ENCODE measurements at places on chromosomes 4 and X.
A peak's percentile ranks its signal among the peaks of the same experiment; 100 is the strongest.

DNA sequence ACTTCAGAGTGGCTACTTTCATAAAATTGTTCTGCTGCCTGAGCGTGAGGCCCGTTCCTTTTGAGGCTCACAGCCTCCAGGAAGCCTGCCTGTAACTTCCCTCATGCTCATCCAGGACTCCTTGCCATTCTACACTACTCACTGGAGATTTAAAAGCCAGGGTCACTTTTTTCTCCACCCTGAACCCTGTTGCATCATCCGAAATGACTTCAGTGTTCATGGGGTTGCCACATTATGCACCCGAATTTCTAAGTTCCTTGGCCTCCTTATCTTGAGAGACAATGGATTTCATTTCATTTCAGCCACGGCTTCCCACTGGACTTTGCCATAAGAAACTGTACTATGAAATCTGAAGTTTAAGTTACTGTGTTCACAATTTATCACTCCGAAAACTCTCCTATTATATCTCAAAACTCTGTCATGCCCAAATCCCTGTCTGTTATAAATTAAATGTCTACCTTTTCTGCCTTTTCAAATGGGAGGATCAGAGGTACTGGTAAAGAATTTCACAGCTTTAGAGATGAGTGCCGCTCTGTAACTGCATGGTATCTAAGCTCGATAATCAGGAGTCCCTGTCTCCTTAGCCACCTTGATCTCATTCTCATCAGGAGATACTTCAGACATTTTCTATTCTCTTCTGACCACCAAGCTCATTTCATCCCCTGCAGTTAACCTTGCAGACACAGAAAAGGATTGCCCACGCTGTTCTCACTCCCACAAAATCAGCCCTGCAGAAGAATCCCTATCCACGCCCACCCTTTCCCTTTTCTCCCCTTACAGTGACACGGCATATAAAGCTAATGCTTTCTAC lies 59.9 kb downstream of the TRIML1 start:
- DNase-seq: no peak

GRCh38 chr4:114879916-114880669 lies 233.3 kb downstream of the NDST4 start:
- DNase-seq: no peak

GRCh38 chr4:13476915-13477314 lies 7.2 kb downstream of the RAB28 start:
- no peak for DNase-seq

DNA sequence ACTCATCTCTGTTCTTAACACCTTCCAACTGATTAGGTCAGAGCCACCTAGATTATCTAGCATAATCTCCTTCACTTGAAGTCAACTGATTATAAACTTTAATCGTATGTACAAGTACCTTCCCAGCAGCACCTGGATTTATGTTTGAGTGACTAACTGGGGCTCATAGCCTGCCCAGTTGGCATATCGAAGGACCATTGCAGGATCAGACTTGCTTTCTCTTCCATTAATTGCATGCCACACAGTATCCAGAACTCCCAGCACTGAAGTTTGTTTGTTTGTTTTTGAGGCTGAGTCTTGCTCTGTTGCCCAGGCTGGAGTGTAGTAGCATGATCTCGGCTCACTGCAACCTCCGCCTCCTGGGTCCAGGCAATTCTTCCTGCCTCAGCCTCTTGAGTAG lies 27.9 kb downstream of the GRK4 start:
- no peak for DNase-seq

GRCh38 chr4:118225511-118225910 lies 127.3 kb downstream of the PRSS12 start:
- no peak for DNase-seq

- DNase-seq: no peak
Observed at GRCh38 chr4:21790438-21791029, 158.0 kb downstream of the KCNIP4 start.

GRCh38 chrX:145910017-145910416 lies 92.4 kb downstream of the SLITRK2 start:
- DNase-seq: no peak

- DNase-seq: peak; percentile 12
Observed at GRCh38 chrX:70504772-70505450, 60.3 kb downstream of the DLG3 start.

DNA sequence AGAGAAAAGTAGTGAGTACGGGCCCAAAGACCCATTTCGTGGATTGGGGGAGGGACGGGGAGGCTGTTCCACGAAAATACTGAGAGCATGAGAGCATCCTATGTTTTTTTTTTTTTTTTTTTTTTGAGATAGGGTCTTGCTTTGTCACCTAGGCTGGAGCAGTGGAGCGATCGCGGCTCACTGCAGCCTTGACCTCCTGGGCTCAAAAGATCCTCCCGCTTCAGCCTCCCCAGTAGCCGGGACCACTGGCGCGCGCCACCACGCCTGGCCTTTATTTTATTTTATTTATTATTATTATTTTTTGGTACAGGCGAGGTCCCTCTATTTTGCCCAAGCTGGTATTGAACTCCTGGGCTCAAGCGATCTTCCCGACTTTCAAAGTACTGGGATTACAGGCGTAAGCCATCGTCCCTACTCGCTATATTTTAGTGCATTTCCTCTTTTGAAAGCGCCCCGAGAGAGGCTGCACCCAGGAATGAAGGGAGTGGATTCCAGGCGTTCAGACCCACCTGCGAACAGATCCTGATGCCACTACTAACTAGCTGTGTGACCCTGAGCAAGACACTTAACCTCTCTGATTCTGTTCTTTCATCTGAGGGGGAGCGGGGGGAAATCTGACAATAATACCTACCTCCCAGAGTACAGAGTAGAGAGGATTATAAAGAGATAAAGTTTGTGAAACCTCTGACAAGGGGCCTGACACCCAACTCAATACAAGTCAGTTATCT lies 5.4 kb upstream of the MSX1 start:
- no peak for DNase-seq

DNA sequence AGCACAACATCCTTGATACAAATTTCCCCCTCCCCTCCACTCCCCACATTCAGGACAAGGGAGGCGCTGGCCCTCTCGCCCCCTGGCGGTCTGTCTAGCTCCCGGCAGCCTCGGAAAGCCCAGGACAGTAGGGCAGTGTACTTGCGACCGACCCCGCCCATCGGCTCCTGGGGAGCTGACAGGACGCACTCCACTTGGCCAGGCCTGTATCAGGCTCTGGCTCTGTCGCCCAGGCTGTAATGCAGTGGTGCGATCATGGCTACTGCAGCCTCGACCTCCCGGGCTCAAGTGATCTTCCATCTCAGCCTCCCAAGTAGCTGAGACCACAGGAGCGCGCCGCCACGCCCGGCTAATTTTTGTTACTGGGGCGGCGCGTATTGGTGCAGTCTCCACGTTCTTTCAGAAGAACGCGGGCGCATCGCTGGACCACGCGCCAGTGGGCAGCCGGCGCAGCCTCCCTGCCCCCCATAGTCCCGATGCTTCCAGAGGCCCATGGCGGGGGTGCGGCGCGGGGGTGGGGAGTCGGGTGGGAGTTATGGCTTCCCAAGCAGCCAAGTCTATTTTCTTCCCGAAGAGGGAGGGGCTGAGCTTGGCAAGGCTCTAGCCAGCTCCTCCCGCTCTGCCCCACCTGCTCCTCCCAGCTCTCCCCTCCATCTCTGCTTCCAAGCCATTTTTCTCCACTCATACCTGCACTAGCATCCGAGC lies 7.8 kb upstream of the AKAP14 start:
- peak; percentile 30 for DNase-seq

DNA sequence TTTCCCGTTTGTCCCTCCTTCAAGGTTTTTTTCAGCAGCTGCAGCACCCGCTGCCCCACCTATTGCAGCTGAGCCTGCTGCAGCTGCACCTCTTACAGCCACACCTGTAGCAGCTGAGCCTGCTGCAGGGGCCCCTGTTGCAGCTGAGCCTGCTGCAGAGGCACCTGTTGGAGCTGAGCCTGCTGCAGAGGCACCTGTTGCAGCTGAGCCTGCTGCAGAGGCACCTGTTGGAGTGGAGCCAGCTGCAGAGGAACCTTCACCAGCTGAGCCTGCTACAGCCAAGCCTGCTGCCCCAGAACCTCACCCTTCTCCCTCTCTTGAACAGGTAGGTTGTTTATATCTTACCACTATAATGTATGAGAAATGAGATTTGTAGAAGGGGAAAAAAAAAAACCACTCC lies 4.5 kb downstream of the PRR27 start:
- DNase-seq: no peak

DNA sequence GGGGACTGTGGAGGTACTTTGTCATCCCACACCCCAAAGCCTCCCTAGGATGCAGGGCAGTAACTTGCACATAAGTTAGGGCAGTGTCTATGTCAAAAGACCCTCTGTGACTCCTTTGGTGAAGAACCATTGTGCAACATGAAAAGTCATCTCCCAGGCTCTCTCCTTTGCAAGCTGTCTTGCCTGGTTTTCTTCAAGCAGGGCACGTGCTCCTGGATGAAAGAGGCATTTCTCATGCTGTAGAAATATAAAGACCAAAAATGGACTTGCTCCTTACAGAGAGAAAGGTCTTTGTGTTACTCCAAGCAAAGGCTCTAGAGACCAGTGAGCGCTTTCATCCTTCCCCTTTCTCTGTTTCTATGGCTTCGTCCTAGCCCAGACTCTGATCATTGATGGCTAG lies 44.9 kb downstream of the PLAC1 start:
- DNase-seq: no peak

DNA sequence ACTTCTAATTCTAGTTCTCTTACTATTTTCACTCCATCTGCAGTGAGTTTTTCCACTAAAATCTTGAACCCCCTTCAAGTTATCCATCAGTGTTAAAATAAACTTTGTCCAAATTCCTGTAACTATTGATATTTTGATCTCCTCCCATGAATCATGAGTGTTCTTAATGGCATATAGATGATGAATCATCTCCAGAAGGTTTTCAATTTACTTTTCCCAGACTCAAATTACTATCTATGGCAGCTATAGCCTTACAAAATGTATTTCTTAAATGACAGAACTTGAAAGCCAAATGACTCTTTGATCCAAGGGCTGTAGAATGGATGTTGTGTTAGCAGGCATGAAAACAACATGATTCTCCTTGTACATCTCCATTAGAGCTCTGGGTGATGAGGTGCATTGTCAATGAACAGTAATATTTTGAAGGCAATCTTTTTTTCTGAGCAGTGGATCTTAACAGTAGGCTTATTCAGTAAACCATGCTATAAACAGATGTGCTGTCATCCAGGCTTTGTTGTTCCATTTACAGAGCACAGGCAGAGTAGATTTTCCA lies 16.1 kb upstream of the IQCM start:
- DNase-seq: no peak

GRCh38 chr4:124025000-124025399 lies 628.4 kb downstream of the SPRY1 start:
- DNase-seq: no peak

DNA sequence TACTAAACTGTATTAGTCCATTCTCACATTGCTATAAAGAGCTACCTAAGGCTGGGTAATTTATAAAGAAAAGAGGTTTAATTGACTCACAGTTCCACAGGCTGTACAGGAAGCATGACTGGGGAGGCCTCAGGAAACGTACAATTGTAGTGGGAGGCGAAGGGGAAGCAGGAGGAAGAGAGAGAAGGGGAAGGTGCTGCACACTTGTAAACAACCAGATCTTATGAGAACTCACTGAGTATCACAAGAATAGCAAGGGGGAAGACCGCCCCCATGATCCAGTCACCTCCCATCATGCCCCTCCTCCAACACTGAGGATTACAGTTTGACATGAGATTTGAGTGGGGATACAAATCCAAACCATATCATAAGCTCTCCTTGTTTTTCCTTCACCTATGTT lies 40.9 kb downstream of the RPA4 start:
- no peak for DNase-seq

GRCh38 chrX:154542723-154543424 lies 3.8 kb downstream of the G6PD start:
- no peak for DNase-seq

DNA sequence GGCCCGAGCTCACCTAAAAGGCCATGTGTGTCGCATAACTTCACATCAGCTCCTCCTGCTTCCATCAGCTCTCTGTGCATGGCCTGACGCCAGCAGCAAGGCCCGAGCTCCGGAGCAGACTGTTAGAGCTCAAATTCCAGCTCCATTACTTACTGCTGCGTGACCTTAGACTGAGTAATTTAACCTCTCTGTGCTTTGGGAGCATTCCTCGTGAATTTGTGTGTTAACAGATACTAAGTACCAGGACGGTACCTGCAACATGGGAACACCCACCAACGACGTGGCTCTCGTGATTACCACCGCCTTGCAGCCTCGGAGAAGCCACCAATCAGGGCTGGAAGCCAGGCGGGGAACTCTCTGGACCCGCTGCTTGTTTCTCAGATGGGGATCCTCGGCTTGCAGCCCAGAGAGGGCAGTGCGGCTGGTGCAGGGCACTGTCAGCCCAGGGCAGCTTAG lies 12.9 kb downstream of the LETM1 start:
- DNase-seq: no peak

DNA sequence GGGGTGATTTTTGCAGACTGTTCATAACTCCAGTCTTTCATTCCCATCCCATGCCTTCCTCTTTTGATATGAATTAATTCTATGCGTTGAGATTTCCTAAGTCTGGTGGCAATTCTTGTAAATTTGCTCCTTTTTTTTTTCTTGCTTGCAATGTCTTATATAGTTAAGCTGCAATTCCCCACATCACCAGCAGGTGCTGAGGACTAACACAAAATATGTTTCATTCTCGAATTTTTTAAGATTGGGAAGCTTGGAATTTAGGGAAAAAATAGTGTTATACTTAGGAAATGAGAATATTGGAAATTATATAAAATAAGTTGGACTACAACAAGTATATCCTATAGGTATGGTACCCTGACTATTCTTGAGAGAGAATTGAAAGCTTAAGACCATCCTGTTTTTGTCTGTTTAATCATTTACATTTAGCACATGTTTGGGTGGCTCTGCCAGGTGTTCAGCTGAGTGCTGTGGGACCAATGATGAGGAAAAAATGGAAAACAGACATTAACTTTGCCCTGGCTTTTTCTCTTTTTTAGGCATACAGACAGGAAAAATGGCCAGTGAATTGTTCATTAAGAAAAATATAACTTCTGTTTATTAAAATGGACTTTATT lies 30.2 kb downstream of the AFF2 start:
- DNase-seq: no peak

DNA sequence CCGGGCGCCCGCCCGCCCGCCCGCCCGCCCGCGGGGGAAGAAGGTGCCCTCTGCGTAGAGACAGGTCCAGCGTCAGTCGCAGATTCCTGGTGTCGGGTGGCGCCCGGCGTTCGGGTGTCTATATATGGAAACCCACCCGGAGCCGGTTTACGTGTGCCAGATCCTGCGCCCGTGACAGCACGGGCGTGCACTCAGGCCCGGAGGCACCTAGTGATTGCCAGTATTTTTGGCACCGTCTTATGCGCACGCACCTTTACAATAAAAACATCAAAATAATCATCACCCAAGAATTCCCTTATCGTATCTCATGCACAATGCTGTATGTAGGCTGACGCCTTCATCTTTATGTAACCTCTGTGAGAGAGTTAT lies 519 bp downstream of the SLC25A4 start:
- no peak for DNase-seq

GRCh38 chrX:21806691-21807090 lies 32.7 kb upstream of the MBTPS2 start:
- DNase-seq: no peak

- no peak for DNase-seq
Observed at GRCh38 chr4:71445811-71446210, 107.0 kb downstream of the SLC4A4 start.

All from stimulated activated CD8-positive, alpha-beta memory T cell treated with anti-CD3 and anti-CD28 coated beads, Interleukin-2, amount 100 ng/mL, for 48 hours (primary cell).